Activated naive CD4-positive, alpha-beta T cell treated with anti-CD3 and anti-CD28 coated beads, Interleukin-2, amount 10 ng/mL, durations not matched to agents 5 hours and 36 hours (primary cell): ENCODE measurements at places on chromosomes 11 and 22. TPM values are rescaled to one million over a fixed set of nuclear protein-coding genes. Genes with fewer than 3 reads are reported as not detected.

Gene PKDREJ
- total RNA-seq = not detected

Gene OTOG
- total RNA-seq = not detected

Gene SAA4
- not detected for total RNA-seq

Gene TTC38
- 9.9 TPM for total RNA-seq
